ENCODE measurements at places on chromosomes 16 and 17. TPM values are rescaled to one million over a fixed set of nuclear protein-coding genes. Genes with fewer than 3 reads are reported as not detected.
A peak's percentile ranks its signal among the peaks of the same experiment; 100 is the strongest.

DNA sequence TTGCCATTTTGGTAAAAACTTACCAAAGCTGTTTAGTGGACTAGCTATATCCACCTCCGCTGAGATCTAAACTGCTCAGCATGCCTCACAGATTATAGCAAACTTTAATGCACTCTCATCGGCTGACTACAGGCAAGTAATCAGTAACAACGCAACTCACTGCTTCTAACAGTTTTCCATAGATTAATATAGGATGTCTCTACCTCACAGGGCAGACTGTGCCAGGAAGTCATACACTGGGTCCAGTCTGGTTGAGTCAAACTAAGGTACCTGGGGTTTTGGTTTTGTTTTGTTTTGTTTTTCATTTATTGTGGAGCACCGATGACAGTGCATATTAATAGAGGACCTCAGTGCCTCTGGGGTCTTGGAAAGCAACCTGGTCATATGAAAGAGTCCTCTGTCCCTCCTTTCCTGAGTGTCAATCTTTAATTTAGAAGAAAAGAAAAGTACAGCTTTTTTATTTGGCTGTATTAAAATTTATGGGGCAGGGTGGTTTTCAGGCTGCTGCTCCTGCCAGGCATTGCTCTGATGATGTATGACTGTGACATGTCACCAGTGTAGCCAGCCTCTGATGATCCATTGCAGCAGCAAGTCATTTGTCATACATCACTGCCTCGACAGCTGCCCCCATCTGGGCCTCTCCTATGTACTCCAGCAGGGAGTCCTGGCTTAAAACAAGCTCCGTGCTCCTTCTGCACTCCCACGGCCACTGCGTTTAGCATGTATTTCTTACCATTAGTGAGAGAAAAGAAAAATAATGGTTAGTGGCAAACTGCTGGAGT lies 854.1 kb downstream of the KCNJ2 start:
- no peak overlapping the region for H3K4me3 ChIP-seq
- no peaks in the 10 kb centered on the region for H3K36me3 ChIP-seq
- H3K27ac ChIP-seq, result no peak overlapping the region
- H3K4me1 ChIP-seq, result no peaks in the 10 kb centered on the region
- H3K27me3 ChIP-seq, result no peaks in the 10 kb centered on the region

Gene AIPL1
- not detected for total RNA-seq

GRCh38 chr16:76856112-76856511 lies 334.9 kb upstream of the MON1B start:
- no peak overlapping the region for H3K4me3 ChIP-seq
- H3K27ac ChIP-seq, result no peak overlapping the region
- no peaks in the 10 kb centered on the region for H3K27me3 ChIP-seq
- no peak for DNase-seq

- no peak overlapping the region for H3K4me3 ChIP-seq
- H3K27ac ChIP-seq, result no peak overlapping the region
- H3K36me3 ChIP-seq, result no peaks in the 10 kb centered on the region
- peaks cover 3% of the 10 kb centered on the region for H3K4me1 ChIP-seq
- DNase-seq, result no peak
Observed at GRCh38 chr16:59295993-59296736, 562.0 kb upstream of the GOT2 start.

Gene SETD1A
- total RNA-seq, result 31.7 TPM

- no peak overlapping the region for H3K27ac ChIP-seq
- no peaks in the 10 kb centered on the region for H3K27me3 ChIP-seq
- peak; percentile 73 for DNase-seq
- peaks cover 4% of the 10 kb centered on the region for H3K4me1 ChIP-seq
Observed at GRCh38 chr16:88815901-88816589, 4.3 kb upstream of the APRT start.

Gene KRT12
- total RNA-seq, result not detected

Gene TBX6
- 0.74 TPM for total RNA-seq

DNA sequence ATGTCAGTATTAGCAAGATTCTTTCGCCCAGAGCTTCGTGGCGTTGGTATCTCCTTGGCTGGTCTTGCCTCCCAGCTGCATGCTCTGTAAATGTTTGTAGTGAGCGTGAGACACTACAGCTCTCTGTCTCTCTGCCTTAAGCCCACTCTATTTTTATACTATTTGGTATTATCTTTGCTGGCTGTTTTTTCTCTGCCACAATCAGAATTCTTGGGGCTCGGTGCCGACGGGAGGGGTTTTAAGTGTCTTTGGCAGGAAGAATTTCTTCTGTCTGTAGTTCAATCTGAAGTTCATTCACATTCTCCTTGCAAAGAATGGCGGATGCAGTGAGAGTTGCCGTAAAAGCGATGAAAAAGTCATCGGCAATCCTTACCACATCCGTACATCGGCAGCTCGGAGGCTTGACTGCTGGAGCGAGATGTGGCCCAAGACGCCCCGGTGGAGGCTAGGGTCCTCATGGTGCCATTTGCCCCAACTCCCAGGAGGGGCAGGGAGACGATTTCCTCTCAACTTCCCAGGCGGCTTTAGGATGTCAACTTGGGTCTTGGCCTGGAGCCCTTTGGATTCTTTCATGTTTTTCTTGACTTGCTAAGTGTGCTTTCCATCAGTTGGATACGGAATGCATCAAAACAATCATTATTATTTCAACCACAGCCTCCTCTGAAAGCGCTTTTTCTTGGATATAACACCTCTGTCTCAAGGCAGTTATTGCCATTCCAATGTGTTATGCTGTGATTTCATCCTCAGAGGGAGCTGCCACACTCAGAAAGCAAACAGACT lies 132.3 kb upstream of the SDK2 start:
- no peaks in the 10 kb centered on the region for H3K27me3 ChIP-seq
- DNase-seq, result no peak
- no peaks in the 10 kb centered on the region for H3K36me3 ChIP-seq
- no peak overlapping the region for H3K4me3 ChIP-seq
- no peaks in the 10 kb centered on the region for H3K4me1 ChIP-seq

Data from activated naive CD8-positive, alpha-beta T cell treated with anti-CD3 and anti-CD28 coated beads for 36 hours (primary cell).